ENCODE measurements at places on chromosomes 6 and 20. TPM values are rescaled to one million over a fixed set of nuclear protein-coding genes. Genes with fewer than 3 reads are reported as not detected.

- DNase-seq, result no peak
Observed at GRCh38 chr20:3311623-3312022, 72.6 kb upstream of the SLC4A11 start.

GRCh38 chr20:38117635-38118034 is 47.4 kb downstream of the TGM2 start:
- no peak for DNase-seq

GRCh38 chr6:133816171-133816570 is 72.7 kb upstream of the TCF21 start:
- DNase-seq, result no peak

DNA sequence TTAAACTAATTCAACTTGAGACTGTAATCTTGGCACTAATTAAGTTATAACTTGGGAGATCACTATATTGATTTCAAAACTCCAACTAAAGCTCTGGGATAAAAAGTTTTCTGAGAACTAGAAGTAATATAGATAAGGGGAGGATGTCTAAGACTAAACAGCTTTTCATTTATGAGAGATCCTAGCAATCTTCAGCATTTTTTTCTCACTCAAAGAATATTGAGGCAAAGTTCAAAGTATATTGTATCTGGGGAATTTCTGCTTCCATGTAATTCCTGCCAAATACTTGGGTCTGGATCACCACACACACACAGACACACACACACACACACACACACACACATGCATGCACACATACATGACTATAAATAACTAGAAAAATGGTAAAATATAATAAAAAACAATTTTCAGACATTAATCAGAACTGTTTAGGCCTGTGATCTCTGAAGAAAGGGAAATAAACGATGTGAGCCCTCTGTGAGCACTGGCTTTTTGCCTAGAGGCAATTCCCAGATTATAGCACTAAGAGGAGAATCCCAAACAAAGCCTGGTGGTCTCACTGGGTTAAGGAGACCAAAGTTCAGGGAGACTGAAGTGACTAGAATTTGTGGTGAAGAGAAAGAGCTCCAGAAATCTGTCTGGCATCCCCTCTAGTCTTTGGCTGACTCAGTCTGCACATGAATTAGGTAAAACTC is 92.8 kb downstream of the ADAT2 start:
- DNase-seq, result no peak

DNA sequence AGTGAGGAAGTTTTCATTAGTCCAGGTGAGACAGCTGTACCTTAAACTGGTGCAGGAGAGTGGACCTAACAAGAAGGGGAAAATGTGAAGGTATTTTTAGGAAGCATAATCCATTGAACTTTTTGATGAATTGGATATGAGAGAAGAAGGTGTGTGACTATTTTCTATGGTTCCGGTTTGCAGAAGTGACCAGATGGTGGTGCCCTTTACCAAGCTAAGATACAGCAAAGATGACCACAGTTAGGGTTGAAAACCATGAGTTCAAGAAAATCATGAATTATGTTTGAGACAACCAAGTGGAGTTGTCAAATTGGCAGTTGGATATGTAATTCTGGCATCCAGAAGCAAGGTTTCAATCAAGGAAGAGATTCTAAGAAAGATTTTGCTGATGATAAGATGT is 61.9 kb upstream of the NRSN1 start:
- DNase-seq, result no peak

DNA sequence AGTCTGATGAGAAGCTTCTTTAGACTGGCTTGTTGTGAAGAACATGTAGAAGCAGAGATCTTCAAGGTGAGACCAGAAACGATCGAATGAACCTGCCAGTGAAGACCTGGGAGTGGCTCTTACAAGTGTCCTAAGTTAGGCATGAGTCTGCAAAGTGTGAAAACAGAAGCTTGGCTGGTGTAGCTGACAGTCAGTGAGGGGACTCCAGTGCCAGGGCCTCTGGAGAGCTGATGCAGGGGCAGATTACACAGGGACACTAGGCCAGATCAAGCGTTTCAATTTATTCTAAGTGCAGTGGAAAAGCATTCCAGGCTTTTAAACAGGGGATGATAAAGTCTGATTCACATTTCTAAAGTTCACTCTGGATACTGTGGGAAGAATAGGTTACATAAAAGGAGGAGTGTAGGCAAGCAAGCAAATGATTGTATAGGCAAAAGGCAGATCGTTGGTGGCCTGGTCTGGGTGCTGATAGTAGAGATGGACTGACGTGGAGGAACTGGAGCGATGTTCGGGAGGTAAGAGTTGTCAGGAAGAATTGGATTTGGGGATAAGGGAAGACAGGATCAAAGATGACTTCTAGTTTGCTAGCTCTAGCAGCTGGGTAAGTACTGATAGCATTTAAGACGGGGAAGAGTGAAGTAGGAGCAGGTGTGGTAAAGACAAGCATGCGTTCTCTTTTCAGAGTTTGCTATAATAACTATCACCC is 133.5 kb downstream of the MAN1A1 start:
- DNase-seq, result no peak

- DNase-seq, result no peak
Observed at GRCh38 chr20:21436205-21436604, 38.9 kb upstream of the NKX2-4 start.

- DNase-seq, result no peak
Observed at GRCh38 chr20:12058216-12058615, 140.5 kb downstream of the BTBD3 start.

- DNase-seq, result no peak
Observed at GRCh38 chr20:47239719-47240067, 116.8 kb downstream of the ZMYND8 start.

- no peak for DNase-seq
Observed at GRCh38 chr20:4502756-4503155, 219.0 kb upstream of the PRND start.

- DNase-seq, result no peak
Observed at GRCh38 chr6:47722194-47722593, 23.8 kb downstream of the ADGRF4 start.

- no peak for DNase-seq
Observed at GRCh38 chr20:5474646-5475550, 158.1 kb upstream of the PROKR2 start.

DNA sequence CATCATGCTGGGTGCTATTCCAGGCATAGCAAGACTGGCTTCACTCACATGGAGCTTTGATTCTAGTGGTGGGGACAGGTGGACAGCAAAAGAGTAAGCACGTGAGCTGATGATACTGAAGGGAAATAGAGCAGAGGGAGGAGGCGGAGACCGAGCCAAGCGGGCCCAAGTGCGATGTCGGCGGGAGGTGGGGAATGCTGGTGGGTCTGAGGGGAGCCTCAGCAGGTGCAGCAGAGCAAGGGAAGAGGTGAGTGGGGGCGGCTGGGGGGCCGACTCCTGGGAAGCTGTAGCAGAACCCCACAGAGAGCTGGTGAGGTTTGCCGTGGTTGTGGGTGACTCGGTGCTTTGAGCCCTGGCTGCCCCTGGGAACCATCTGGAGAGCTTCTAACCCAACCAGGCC is 10.2 kb downstream of the RTEL1 start:
- no peak for DNase-seq

- peak; percentile 22 for DNase-seq
Observed at GRCh38 chr6:89357390-89357789, 4.9 kb upstream of the UBE2J1 start.

DNA sequence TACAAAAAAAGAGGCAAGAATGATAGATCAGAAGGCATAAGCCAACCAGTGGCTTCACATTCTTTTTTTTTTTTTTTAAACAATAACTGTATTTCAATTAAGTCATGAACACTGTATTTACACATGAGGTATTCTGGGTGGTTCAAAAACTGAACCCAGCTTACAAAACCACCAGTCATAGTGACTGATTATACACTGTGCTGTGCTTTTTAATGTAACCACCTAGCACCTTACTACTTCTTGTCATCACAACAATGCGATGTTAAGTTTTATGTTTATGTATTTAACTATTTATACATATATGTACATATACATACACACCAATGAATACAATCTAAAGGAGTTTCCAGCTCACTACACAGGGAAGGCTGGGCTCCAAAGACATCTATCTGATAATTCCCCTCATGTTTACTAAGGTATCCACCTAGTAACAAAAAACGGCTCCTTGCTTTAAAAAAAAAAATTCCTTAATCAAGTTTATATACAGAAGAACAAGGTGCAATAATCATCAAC is 87.1 kb upstream of the PLN start:
- no peak for DNase-seq

- no peak for DNase-seq
Observed at GRCh38 chr6:150600010-150600300, 270 bp downstream of the PLEKHG1 start.

DNA sequence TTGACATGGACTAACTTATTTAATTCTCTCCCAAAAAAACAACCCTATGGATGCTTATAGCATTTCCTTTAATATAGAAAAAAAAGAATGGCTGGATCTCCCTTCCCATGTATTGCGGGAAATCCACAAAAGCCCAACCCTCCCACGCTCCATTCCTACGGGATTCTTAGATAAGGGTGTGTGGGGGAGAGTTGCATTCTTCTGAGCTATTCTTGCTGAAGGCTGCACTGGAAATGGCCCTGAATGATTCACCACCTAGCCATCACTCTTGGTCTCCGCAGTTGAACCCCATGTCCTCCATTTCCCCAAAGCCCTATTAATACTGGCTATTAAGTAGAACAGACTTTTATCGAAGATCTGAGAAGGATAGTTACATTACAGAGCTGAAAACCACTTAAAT is 41.9 kb upstream of the ADGRF5 start:
- no peak for DNase-seq

DNA sequence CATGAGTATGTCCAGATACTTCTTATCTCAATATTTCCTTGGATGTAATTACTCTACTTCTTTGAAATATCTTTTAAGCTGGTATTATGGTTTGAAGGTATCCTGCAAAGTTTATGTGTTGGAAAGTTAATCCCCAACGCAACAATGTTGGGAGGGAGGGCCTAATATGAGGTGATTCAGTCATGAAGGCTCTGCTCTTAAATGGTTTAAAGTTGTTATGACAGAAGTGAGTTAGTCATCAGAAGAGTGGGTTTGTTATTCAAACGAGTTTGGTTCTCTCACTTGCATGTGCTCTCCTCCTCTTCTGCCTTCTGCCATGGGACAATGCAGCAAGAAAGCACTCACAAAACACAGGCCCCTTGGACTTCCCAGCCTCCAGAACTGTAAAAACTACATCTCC is 176.3 kb downstream of the KCNQ5 start:
- no peak for DNase-seq

DNA sequence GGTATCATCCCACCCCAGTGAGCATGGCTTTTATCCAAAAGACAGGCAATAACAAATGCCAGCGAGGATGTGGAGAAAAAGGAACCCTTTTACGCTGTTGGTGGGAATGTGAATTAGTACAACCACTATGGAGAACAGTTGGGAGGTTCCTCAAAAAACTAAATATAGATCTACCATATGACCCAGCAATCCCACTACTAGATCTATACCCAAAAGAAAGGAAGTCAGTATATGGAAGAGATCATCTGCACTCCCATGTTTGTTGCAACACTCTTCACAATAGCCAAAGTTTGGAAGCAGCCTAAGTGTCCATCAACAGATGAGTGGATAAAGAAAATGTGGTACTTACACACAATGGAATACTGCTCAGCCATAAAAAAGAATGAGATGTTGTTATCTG is 5.9 kb upstream of the KIAA1755 start:
- DNase-seq, result no peak

- DNase-seq, result no peak
Observed at GRCh38 chr20:58989196-58989595, 8.1 kb downstream of the NELFCD start.

DNA sequence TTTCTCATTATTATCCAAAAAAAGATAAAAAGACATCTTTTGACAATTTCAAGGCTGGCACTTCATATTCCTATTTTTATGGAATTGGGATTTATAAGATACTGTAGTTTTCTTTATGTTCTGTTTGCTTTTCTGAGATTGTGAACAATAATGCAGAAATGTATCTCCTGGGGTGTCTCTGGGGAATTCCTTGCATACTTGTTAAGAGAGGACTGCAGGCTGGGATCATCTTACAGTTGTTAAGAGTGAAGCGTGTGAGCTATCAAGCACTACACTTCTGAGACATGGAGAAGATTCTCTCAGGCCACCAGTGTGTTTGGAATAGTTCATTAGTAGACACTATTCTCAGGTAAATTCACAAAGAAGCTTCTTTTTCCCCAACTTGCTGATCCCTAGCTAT is 963.3 kb upstream of the GJE1 start:
- no peak for DNase-seq

DNA sequence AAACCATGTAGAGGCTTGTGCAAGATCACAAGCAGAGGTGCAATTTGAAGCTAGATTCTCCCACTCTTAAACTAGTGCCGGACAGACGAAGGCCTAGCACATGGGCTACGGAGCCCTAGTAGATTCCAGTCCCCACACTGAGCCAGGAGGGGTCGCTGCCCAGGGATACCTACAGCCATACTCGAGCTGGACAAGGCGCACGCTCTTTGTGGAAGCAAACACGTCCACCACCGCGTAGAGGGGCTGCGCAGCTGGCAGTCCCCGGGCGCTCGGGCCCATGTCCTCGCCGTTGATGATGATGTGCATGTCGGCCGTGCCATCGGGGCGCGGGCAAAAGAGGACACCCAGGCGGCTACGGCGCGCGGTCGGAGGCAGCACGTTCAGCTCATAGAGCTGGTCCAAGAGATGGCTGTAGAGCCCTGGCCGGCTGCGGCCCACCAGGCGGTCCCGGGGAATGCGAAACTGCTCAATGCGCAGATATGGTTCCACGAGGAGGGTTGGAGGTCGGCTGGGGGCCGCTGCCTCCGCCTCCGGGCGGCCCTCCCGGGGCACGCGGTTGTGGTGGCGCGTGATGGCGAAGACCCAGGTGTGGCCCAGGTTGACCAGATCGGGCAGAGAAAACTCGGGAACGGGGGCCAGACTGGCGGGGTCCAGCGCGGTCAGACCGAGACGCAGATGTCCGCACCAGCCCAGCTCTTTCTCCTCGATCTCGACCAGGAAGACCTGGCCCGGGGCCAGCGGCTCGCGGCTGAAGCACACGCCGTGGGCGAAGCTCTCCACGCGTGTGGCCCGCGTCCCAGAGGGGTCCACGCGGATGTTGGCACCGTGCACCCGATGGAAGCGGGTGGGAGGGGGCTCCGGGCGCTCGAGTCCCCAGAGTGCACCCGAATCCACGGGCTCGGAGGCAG is 677 bp downstream of the NEURL2 start:
- peak; percentile 41 for DNase-seq

The IL17F gene
- not detected for total RNA-seq

The OR2B6 gene
- not detected for total RNA-seq

The FAM50B gene
- total RNA-seq, result 15.0 TPM

The CCDC167 gene
- total RNA-seq, result 25.1 TPM

The HLA-DMB gene
- total RNA-seq, result 8.1 TPM

The PROKR2 gene
- not detected for total RNA-seq

The FAM162B gene
- not detected for total RNA-seq

The GRM1 gene
- total RNA-seq, result not detected

Data from CD4-positive, alpha-beta memory T cell (primary cell).